ENCODE measurements at places on chromosomes 16 and 17.

DNA sequence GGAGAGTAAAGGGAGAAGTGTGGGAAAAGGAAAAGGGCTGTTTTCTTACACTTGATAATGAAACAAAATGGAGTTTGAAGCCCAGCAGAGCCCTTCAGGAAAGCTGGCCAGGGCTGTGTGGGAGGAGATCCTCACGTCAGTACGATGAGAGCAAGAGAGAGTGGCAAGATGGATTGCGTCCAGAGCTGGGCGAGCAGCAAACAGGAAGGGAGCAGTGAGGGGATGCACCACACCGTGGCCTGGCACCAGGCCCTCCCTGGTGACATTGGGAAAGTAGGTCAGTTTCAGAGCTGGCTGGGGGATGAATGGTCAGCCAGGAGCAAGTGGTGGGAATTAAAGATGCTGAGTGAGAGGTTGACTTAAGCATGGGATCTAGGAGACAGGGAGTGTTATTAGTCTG lies 273.6 kb downstream of the GRIN2A start:
- DNase-seq: no peak

DNA sequence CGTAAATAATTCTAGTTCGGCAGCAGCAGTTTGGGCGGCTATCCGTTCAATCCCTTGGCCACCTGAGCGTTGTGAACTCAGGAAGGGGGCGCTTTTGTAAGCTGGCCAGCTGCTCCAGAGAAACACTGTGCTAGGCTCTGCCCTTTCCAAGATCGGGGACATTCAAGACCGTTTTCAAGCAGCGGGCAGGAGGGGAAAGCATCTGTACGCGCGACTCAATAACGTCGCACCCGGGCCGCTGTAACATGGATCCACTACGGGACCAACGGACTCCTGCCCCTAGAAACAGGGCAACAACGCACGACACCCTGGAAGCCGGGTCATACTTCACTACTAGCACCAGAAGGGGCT lies 463 bp downstream of the TOP2A start:
- no peak for DNase-seq

DNA sequence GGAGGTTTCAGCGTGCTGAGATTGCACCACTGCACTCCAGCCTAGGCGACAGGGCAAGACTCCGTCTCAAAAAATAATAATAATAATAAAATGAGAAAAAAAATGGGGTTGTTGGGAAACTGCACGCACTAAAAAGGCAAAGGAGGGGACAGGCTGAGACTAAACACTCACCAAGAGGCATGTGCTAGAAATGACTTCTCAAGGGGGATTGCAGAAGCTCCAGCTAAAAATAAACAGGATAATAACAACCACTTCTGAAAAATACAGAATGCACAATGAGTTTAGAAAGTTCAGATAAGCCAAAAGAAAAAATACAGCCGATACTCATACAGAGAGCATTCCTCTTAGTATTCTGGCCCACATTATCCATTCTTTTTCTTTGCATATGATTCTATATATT lies 15.1 kb upstream of the TIMP2 start:
- no peak for DNase-seq

DNA sequence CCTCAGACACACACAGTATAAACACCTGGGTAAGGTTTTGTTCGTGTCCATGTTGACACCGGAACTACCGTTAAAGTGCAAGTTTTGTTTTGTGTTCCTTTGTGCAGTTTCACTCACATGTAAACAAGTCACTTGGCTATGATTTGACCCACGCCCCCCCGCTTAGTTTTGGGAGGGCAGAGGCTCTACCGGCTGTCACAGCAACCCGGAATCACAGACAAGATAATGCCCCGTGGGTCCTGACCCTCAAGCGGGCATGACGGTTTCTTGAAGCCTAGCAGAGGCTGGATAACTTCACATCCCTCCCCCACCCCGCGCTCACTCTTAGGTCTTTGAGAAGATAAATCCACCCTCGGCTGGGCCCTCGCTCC lies 1.7 kb downstream of the RASD1 start:
- DNase-seq: peak; percentile 79

DNA sequence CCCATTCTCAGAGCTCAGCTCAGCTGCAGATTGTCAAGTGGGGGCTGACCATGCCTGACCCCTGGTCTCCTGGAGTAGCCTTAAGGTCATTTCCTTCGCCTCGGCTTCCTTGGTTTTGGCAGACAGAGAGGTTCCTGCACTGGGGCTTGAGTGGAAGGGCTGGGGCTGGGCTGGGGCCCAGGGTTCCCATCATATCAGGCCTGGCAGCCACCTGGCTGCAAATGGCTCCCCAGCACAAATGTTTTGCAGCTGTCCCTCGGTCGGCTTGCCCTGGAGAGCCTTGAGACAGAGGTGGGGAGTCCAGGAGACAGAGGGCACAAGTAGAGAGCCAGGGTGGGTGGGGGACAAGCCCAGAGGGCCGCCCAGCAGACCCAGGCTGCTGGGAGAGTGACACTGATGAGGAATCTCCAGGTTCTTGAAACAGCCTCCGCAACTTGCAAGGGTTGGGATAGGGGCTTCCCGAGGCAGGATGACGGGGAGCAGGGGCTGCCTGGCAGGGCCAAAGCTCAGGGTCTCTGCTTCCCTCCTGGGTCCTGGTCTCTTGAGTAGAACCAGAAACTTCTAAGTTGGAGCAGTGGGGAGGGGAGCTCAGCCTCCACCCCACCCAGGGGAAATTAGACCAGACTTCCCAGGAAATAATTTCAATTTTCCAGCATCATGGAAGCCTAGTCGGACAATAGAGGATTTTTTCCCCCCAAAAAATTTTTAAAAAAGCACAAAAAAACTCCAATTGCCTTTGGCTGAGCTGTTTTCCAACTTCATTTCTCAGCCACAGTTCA lies 19.3 kb downstream of the IGFBP4 start:
- DNase-seq: no peak

GRCh38 chr17:49707246-49707607 lies 537 bp downstream of the SLC35B1 start:
- DNase-seq: no peak

- no peak for DNase-seq
Measured at GRCh38 chr17:30926516-30926915, 4.8 kb downstream of the ADAP2 start.

All from posterior vena cava (tissue), 2 donors.